Coronary artery (tissue), 2 donors: ENCODE measurements at places on chromosomes 7 and 10.

DNA sequence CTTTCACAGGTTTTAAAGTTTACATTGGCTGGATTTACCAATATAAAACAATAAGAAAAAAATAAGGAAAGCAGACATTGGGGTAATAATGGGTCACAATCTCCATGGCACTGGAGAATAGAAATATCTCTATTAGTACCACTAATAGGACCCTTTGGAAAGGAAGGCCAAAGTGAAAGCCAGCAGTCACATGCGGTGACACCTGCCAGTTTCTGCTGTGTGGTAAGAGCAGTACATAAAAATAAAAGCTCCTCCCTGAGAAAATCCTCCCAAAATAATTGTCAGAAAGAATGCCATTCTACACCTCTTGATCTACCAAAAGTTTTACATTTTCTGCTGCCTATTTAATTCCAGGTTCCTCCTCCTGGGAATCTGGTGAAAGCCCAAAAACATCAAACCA is 30.4 kb upstream of the SLC13A1 start:
- DNase-seq = no peak

DNA sequence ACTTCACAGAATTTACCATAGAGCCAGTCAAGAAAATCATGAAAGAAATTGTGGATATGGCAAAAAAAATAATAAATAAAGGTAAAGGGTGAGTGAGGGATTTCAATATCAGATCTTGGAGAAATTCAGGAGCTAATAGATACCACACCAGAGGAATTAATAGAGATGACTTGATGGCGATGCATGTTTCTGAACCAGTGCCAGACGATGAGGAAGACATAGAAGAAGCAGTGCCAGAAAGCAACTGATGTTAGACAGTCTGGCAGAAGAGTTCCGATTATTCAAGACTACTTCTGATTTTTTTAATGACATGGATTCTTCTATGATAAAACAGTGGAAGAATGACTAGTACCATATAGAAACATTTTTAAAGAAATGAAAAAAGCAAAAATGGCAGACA is 314.7 kb downstream of the BICC1 start:
- DNase-seq = no peak

GRCh38 chr7:129635300-129636029 is 23.9 kb downstream of the NRF1 start:
- no peak for DNase-seq

DNA sequence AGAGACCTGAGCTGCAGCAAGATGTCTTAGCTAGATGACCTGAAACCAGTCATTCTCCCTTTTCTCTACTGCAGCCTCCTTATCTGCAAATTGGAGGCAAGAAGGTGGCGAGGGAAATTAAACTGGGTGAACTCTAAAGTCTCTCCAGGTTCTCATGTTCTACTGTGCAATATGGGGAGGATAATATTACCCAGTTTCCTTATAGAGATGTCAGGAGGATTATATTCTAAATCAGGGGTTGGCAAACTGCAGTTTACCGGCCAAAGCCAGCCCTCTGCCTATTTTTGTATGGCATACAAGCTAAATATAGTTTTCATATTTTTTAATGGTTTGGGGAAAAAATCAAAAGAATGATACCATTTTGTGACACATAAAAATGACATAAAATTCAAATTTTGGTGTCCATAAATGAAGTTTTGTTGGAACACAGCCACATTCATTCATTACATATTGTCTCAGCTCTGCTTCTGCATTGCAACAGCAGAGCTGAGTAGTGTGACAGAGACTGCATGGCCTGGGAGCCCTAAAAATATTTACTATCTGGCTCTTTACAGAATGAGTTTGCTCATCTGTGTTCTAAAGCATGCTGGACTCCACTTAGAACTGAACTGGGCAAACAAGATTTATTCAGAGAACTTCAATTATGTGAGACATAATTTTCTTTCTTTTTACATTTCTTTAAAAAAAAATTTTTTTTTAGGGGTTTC is 19.2 kb upstream of the MALSU1 start:
- no peak for DNase-seq

DNA sequence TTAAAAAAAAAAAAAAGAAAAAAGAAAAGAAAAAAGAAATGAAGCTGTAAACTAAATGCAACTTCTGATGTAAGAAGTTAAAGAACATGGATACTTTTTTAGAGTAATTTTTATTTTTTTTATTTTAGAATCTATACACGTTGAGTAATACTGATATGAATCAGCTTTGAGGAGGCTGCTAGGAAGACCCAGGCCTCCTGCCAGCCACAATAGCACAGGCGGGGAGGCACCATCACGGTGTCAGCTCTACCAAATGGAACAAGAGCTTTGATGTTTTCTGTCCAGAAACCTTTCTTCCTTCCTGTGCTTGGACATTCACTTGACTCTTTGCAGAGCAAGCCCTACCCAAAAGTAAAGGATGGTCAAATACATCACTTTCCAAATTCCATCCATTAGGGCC is 45.3 kb upstream of the EGR2 start:
- no peak for DNase-seq

DNA sequence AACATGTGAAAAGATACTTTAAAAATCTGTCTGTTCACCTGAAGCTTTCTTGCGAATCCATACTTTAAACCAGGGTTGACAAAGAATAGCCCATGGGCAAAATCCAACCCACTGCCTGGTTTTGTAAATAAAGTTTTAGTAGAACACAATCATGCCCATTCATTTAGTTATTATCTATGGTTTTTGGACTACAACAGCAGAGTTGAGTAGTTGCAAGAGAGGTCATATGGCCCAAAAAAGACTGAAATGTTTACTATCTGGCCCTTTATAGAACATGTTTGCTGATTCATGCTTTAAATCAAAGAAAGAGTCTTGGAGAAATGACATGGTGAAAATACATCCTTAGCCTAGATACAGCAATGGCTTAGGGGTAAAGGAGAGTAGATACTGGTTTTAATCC is 356.2 kb downstream of the RNLS start:
- no peak for DNase-seq

- no peak for DNase-seq
Observed at GRCh38 chr10:43852644-43853214, 204.0 kb upstream of the ZNF32 start.

GRCh38 chr10:66877361-66877760 is 48.5 kb upstream of the LRRTM3 start:
- no peak for DNase-seq

- DNase-seq = peak; percentile 60
Observed at GRCh38 chr10:46094931-46095750, 49.1 kb upstream of the MSMB start.

DNA sequence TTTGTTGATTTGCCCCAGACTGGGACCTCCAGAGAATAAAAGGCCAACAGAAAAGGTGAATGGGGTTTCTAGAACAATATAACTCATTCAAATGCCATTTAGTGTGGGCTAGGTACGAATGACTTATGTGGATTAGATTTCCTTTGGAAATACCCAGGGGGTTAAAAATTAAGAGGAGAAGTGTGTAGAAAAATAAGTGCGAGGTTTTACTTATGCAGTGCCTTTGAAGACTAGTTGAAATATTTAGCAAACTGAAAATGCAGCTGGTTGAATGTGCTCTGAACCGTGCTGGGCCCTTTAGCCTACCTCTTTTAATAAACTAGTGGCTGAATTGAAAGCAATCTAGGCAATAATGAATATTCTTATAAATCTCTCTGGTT is 180.6 kb downstream of the LRMDA start:
- DNase-seq = no peak

DNA sequence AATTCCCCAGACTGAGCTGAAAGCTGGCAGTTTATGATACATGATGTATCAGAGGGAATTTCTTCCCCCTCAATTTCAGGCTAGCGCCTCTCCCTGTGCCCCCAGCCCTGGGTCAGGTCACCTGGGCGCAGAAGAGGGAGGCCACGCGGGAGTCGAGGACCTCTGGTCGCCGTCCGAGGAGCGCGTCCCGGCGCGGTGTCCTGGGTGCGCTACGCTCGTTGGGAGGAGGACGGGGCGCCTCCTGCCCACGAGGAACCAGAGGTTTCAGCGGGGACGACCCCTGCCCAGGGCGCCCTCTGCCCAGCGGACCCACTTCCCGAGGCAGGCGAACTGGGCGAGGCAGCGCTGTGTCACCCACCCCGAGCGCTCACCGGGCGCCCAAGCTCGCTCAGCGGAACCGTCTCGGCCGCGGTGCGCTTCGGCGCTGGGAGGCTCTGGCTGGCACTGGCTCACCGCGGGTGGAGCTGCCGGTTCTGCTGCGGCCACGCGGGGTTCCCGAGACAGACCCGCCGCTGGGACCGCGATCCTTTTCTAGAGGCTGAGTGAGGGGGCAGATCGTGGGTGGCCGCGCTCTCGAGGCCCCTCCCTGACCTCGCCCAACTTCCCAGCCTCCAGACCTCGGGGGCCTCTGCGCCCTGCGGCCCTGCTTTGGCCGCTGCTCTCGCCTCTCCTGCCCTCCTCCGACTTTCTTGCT is at the start of gene FAM237B:
FAM237B (minus strand) TSS at position 504 of the 694 bp plus-strand sequence. CDS start 1,556 bp downstream, outside the sequence.
- no peak for DNase-seq

- no peak for DNase-seq
Observed at GRCh38 chr7:132856416-132856815, 225.5 kb downstream of the CHCHD3 start.

GRCh38 chr10:133353202-133353959 is 4.4 kb downstream of the FUOM start:
- no peak for DNase-seq

DNA sequence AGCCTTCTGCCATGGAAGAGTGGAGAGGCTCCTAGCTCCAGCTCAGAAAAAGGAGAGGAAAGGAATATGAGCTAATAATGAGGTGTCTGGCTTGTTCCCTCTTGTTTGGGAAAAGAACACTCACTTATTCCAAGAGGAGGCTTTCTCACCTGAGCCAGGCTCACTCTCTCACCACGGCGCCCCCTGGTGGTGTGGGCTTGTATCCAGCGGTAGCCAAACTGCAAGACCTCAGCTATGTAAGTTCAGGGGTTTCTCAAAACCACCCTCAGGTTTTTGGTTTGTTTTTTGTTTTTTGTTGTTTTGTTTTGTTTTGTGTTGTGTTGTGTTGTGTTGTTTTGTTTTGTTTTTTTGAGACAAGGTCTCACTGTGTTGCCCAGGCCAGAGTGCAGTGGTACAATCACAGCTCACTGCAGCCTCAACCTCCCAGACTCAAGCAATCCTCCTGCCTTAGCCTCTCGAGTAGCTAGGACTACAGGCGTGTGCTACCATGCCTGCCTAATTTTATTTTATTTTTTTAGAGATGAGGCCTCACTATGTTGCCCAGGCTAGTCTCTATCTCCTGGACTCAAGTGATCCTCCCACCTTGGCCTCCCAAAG is 124.0 kb downstream of the TMEM130 start:
- DNase-seq = no peak

DNA sequence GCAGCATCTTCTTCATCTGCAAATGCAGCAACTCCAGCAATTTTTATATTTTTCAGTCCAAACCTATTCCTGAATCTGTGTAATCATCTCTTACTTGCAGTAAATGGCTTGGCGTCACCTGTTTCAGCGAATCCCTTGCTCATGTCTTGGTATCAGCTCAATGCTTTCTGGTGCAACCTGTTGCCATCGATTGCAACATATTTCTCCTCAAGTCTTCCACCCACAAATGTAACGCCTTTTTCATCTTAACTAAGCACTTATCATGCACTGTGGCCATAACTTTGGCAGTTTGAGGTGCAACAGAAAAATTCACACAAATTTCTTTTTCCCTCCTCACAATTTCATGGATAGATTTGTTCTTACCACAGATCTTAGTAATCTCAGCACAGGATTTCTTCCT is 168.3 kb downstream of the HERPUD2 start:
- no peak for DNase-seq

GRCh38 chr10:72846238-72846637 is 47.3 kb upstream of the OIT3 start:
- no peak for DNase-seq

GRCh38 chr10:52313256-52313932 is 687 bp upstream of the DKK1 start:
- no peak for DNase-seq

GRCh38 chr10:123151737-123152135 is 2.5 kb upstream of the BUB3 start:
- no peak for DNase-seq

DNA sequence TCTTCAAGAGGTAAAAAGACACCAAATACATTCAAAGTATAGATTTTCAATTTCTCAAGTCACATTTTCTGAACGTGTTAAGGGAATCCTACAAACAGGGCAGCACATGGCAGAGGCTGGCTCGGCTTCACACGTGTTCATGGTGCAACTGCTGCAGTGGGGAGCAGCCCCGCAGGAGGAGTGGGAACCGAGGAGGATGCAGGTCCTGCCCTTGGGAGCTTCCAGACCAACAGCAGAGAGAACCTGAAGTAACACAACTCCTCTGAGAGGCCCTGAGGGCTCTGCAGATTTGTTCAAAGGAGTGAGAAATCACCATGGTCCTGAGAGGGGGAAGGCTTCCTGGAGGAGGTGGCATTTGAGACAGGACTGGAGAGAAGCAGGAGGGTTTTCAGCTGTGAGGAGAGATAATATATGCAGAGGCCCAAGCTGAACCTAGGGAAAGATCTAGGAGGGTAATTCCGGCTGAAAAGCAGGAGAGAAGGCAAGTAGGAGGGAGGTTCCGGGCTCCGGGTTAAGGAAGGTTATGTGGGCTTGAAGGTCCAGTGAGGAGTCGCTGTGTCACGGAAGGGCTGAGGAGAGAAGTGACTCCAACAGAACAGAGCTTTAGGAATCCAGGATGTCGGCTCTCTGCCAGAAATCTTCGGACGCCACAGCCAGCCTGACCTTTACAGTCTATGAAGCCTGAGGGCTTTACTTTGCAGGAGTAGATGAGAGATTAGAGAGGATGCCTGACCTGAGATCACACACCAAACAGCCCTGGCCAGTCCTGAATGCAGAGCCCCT is 77.5 kb downstream of the GPR26 start:
- DNase-seq = no peak

- peak; percentile 66 for DNase-seq
Observed at GRCh38 chr10:1368842-1369171, 312.6 kb downstream of the WDR37 start.

DNA sequence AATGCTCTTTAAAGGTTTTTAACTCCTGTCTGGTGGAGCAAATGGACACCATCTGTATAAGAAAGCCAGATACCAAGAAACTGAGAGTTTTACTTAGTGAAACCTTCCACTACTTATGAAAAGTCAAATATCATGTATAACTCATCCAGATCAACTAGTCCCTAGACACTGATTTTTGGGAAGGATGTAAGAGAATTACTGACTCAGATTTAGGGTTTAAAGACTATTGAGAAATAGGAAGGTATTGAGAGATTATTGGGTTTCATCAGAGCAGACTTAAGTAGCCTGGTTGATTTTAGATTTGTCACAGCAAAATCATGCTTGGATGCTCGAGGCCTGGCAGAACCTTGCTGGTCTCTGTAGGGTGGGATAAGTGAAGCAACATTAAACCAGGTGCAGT is 3.1 kb downstream of the CSTF2T start:
- no peak for DNase-seq
